ENCODE measurements at places on chromosomes 4 and X.

- no peak for DNase-seq
Observed at GRCh38 chr4:142567199-142567598, 278.9 kb downstream of the INPP4B start.

GRCh38 chr4:169640261-169640870 is 20.0 kb downstream of the CLCN3 start:
- DNase-seq, result no peak

GRCh38 chr4:31187979-31188378 is 467.8 kb downstream of the PCDH7 start:
- DNase-seq, result no peak

- no peak for DNase-seq
Observed at GRCh38 chr4:47010347-47010911, 17.0 kb upstream of the GABRA4 start.

- no peak for DNase-seq
Observed at GRCh38 chrX:40012039-40012867, 85.5 kb downstream of the BCOR start.

DNA sequence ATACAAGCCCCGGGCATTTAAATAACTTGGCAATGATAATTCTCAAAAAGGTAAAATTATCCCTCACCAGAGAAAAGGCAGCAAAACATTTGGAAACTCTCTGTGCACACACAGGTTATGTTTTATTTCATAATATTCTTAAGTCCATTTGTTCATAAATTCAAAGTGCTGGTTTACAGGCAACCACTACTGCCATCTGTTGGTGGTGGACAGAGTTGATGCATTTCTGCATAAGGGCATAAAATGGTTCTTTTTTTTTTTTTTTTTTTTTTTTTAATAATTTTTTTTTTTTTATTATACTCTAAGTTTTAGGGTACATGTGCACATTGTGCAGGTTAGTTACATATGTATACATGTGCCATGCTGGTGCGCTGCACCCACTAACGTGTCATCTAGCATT is 31.5 kb upstream of the IL21 start:
- no peak for DNase-seq
